ENCODE measurements at places on chromosomes 11 and 22. TPM values are rescaled to one million over a fixed set of nuclear protein-coding genes. Genes with fewer than 3 reads are reported as not detected.

CCT8L2 gene
- polyA plus RNA-seq: not detected

APLNR gene
- polyA plus RNA-seq: 110 TPM

PRDM11 gene
- polyA plus RNA-seq: 29.4 TPM

KCNJ5 gene
- polyA plus RNA-seq: 1.9 TPM

GPR83 gene
- 0.18 TPM for polyA plus RNA-seq

MN1 gene
- 17.7 TPM for polyA plus RNA-seq

TENM4 gene
- 9.0 TPM for polyA plus RNA-seq

CALCB gene
- polyA plus RNA-seq: not detected

DNA sequence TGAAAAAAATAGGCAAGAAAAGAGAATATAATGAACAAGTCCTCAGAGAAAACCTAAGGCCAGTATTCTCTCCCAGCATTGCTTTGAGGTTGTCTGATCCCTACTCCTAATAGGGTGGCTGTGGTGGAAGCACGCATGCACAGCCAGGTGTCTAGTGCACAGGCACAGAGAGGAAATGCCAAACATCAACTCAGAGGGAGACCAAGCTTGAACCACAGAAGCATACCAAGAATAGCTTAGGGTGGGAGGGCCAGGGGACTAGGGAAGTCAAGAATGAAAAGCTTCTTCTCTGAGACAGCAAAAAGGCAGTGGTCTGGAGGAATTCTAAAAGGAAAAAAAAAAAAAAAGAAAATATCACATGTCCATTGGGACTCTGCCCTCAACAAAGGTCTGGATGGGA is 244.1 kb upstream of the API5 start:
- no peak for DNase-seq

DNA sequence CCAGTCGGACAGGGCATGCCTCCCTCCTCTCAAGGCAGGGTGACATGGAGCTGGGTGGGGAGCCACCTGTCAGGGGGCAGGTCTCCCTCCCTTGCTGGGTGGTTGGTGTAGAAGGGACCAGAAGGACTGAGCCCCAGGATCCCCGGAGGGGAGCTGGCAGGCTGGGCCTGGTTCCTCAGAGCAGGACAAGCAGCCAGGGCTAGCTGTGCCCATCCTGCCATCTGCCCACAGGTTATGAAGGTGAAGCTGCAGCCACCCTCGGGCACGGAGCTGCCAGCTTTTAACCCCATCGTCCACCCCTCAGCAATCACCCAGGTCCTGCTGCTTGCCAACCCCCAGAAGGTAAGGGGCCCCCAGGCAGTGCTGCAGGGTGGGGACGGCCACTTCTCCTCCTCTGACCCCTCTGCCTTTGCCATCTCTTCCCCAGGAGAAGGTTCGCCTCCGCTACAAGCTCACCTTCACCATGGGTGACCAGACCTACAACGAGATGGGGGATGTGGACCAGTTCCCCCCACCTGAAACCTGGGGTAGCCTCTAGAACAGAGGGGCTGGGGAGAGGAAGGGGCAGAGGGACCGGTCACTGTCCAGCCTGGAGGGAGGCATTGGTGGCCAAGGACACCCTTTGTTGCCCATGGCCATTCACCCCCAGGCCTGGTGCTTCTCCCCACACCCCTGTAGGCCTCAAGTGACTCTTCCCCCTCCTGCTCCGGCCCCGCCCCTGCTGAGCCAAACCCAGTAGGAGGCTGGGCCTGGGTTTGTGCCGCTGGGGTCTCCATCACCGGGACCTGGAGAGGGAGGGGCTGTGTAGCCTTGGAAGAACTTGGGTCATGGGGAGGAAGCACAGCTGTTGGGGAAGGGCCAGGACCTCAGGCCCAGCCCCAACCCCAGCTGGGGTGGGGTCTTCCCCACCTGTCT is 7.0 kb upstream of the SH3BP1 start:
- no peak for DNase-seq

DNA sequence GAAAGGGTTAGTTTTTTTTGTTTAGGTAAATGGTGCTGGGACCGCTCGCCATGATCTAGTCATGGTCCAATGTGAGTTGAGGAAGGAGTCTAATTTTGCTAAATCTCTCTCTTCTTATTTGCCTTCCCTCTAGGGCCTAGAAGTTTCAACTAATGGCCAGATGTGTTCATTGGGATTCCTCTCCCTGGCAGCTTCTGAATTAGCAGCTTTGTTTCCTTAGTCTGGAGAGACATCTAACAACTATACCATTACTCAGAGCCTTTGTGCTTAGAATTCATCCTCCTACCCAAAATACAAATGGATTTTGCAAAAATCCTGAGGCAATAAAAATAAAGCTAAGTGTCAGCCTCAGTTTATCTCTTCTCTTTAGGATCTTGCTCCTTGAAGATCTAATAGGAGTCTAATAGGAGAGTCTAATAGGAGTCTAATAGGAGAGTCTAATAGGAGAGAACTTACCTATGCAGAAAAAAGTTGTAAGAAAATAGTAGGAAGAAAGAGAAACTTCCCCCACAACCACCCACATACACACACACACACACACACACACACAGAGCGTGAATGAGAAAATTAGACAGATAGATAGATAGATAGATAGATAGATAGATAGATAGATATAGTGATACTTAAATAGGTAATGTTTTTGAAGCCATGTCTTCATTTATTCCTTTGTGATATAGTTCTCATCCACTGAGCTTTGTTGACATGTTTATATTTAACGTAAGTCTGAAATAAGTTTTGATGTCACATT is 980.5 kb upstream of the CNTN5 start:
- DNase-seq: no peak

- peak; percentile 39 for DNase-seq
Measured at GRCh38 chr11:7892840-7893254, 38.2 kb downstream of the OR10A6 start.

GRCh38 chr11:118015385-118015841 is 29.2 kb downstream of the IL10RA start:
- no peak for DNase-seq

GRCh38 chr11:128518493-128519207 is 68.7 kb downstream of the ETS1 start:
- no peak for DNase-seq

DNA sequence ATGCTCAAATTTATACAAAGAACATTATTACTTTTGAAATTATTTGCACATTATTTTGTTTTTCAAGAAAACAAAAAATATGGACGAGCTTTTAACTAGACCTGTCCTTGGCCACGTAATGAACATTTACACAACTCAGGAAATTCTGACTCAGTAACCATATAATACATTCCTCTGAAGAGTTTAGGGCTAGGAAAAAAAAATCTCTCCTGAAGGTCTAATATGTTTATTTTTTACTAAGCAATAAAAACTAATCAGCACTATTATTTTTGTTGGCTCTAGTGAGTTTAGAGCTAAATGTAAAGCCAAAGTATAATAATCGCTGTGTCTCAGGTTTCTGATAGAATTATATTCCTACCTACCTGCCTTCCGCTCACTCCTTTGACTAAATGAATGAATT is 187.5 kb downstream of the SWAP70 start:
- no peak for DNase-seq

DNA sequence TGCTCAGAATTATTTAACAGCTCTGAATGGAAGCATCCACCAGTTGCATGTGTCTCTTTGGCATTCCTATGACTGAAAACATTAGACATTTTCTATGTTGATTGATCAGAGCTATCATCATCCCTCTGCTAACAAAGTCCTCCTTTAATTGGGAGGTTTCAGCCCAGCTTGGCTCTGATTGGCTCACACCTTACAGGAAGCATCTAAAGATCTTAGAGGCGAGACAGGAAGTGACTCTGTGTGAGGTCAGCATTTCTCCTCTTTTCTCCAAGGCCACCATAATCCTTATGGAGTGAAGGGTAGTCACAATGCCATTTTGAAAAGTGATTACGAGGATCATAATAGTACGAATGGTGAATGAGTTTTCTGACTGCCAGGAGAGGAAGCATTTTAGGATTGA is 260.8 kb downstream of the MIAT start:
- DNase-seq: no peak

- DNase-seq: no peak
Measured at GRCh38 chr11:48041877-48042695, 61.7 kb downstream of the PTPRJ start.

DNA sequence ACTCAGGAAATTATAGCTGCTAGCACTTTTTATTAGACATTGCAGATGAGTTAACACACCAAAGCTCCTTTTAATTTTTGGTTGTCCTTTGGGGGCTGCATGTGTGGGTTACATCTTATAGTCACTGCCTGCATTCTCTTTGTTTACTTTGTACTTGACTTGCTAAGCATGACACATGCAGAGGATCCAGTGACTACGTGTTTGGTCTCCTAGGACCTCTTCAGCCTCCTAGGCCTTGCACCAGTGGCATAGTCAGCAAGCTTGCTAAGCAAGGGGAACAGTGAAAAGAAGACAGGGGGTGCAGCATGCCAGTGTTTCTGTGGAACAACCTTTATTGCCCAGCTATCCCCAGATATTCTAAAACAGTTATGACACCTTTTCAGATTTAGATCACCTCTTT is 108.2 kb downstream of the PAX6 start:
- no peak for DNase-seq

DNA sequence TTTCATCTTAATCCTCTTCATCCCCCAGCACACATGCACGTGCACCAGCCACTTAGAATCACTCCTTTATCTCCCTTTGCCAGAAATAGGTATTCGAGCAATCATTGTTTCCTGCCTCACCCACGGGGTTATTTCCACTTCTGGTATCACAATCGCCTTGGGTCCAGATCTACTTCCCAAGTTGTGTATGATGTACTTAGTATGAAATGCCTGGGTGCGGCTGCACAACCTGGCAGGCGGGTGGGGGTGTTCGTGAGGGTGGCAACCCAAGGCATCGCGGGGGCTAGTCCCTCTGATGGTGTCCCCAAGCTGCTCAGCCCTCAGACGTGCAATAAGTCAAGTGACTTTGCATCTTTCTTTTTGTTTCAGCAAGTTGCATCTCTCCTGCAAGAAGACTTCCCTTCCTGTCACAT is 475.6 kb downstream of the MIAT start:
- no peak for DNase-seq

- DNase-seq: no peak
Measured at GRCh38 chr22:48882636-48883200, 945.0 kb downstream of the BRD1 start.

DNA sequence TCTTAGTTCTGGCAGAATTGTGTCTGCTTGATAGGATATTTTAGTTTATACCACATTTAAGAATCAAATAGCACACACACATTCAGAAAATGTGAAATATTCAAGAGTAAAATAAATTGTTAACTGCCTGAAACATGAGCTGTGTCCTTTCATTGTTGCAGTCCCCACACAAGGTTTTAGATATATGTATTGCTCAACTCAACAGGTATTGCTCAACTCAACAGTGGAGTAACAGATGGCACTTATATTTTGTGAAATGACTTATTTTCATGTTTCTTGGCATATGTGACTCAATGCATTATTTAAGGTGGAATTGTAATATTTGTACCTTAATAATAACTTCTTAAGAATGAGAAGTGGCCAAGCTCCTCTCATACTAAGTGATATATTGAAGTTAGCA is 760.3 kb downstream of the CNTN5 start:
- DNase-seq: no peak

DNA sequence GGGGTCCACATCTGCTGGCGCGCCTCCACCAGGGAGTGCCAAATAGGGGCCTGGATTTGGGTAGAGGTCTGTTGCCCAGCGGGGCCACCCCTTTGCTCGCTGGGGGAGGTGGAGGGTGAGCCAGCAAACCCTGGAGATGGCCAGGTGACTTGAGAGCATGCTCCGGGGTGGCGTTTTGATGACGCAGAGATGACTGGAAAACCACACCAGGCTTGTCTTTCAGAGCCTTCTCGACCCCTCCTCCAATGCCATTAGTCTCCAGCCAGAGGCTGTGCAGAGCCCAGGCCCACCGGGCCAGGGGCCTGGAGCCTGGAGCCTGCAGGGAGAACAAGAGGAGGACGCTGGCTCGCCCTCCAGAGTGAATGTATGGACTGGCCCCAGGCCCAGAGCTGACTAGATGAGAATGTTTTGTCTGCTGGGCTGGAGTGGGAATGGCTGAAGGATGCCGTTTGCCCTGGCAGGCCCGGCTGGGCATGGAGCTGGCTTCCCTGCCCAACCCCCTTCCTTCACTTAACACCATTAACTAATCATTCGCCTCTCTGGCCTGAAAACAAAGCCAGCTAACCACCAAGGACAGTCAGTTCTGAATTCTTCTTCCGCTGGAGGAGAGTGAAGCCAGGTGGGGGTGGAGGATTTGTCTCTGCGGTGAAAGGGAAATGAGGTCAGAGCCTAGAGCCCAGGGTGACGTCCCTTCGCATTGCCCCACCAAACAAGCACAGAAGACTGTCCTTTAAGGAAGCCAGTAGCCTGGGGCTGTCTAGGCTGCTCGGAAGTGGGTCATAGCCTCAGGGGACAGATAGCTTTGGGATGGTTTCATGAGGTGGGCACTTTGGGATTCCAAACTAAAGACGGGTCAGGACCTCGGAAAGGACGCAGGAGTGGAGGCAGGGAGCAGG is 1.6 kb upstream of the MCAM start:
- DNase-seq: no peak

GRCh38 chr11:109511598-109511997 is 89.6 kb downstream of the C11orf87 start:
- no peak for DNase-seq

GRCh38 chr11:2741377-2742131 is 41.8 kb upstream of the KCNQ1OT1 start:
- no peak for DNase-seq

DNA sequence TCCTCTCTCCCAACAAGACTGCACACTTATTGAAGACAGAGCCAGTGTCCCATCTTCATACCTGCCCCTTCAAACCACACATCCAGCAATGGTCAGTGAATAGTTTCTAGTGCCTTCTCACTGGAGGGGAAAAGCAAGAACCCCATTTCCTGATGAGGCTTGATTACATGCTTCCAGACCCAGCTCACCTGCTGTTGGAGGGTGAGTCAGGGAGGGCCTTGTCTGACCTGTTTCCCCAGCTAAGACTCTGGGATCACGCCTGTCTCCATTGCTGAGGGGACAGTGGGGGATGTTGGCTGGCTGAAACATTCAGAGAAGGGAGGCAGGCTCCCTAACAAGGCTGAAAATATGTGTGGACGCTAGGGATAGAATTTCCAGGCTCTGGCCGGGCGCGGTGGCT is 27.5 kb upstream of the ZDHHC13 start:
- no peak for DNase-seq

- no peak for DNase-seq
Measured at GRCh38 chr11:58286249-58286648, 18.2 kb upstream of the OR10W1 start.

GRCh38 chr22:31425331-31426050 is 26.1 kb downstream of the DRG1 start:
- DNase-seq: no peak

GRCh38 chr11:60924110-60924905 is at the start of gene TMEM132A:
TSS of gene TMEM132A (plus strand) at chr11:60924460. CDS start at chr11:60924634, 174 bp downstream.
- peak; percentile 78 for DNase-seq

DNA sequence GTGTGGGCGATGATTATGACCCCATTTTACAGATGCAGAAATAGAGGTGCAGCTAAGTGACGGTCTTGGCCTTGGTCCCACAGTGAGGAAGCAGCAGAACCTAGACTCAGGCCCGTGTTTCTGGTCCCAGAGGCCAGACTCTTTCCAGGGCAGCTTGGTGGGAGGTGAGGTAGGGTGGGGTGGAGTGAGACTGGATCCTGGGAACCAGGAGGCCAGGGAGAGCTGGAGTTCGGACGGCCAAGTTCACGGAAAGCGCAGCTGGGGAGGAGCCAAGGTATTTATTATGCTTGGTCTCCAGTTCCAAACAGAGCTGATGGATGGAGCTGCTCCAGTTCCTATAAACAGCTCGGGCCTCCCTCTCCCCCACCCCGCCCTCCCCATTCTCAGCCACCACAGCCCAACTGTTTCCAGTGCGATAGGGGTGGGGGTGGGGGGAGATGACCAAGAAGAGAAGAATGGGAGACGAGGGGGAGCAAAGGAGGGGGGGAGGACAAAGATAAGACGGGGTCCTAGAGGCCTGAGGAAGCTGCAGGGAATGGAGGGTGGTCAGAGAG is 16.2 kb downstream of the LRRC32 start:
- peak; percentile 93 for DNase-seq

GRCh38 chr11:32255841-32256240 is 165.0 kb downstream of the RCN1 start:
- peak; percentile 13 for DNase-seq

All from hindlimb muscle (tissue), 1 donor.